ENCODE measurements at places on chromosomes 2 and 18.

- DNase-seq, result no peak
Measured at GRCh38 chr2:68027959-68028358, 34.8 kb downstream of the C1D start.

- peak; percentile 76 for DNase-seq
Measured at GRCh38 chr2:22221006-22221405, 1097.2 kb downstream of the TDRD15 start.

GRCh38 chr2:212547716-212548454, 9.3 kb upstream of the ERBB4 start:
- DNase-seq, result no peak

DNA sequence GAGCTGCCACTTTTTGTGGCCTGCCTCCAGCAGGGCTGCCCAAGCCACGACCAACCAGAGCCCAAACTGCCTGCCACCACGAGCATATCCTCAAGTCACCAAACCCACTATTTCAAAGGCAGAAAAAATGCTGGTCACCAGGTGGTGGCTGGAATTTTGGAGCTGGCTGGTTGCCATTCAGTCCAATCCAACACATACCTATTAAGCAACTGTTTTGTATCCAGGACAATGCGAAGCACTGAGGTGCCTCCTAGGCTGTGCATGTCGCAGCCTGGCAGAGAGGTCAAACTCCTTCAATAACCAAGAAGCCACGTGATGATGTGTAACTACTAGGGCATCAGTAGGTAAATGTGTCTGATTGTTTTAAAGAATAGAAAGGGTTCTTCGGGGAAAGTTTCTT, 108.3 kb upstream of the PPP1CB start:
- no peak for DNase-seq

DNA sequence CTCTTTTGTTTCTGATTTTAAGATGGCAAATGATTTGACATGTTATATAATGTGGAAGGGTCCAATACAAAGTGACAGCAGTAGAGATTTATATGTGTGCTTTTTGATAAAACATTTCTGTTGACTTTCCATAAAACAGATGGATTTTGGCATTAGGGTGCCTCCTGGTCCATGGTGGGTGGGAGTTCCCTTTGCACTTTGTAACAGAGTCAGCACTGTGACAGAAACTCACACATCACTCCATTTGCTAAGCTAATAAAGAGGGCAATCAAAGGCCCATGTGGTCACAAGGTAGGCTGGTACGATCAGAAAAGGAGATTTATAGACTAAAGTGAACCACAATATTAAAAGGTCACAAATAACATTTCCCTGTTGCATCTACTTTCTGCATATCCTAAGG, 93.3 kb upstream of the NT5C1B start:
- DNase-seq, result no peak

DNA sequence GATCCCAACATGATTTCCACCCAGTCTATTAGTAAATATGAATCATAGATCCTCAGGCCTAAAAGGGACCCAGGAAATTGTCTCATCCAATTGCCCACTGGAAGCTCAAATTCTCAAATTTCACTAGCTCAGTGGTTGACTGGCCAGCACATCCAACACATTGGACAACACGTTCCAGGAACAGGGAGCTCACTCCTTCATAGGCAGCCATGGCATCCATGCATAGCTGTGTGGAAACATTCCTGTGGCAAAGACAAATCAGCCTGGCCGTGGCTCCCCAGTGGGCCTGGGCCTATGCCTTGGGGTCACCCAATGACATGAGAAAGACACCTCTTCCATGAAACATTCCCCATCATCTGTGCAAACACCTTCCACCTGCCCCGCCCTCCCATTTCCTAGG, 261.1 kb downstream of the ANAPC1 start:
- DNase-seq, result no peak

DNA sequence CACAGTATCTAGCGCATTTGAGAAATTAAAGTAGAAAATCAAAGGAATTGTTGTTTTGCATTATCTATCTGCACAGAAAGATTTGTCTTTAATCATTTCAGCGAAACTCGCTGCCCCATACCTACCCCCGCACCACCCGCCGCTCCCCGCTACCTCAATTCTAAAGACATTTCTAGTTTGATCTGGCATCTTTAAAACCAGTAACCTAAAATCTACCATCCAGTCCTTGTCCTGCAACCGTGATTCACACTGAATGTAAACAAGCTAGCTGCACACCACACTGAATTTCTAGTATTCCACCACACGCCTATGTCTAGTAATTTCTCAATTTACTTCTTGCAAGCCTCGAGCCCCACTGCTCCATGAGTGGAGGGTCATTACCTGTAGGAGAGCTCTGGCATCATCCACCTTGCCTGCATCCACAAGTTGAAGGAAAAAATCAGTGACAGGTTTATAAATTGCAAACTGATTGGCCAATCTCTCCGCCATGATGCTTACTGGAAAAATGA, 60.1 kb downstream of the ABCG8 start:
- no peak for DNase-seq

DNA sequence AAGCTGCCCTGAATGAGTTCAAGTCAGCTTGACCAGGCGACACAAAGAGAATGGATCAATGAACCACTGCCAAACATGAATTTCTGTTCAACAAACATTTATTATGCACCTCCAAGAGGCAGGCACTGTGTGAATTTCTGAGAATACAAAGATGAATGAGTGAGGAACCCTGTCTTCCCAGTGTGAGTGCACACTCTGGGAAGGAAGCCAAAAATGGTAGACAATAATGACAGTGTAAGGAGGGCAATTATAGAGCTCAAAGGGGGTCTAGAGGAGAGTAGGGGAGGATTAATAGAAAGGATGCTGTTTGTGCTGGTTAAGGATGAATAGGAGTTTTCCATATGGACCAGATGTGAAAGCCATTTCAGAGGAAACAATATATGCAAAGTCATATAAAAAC, 213.4 kb downstream of the DCC start:
- peak; percentile 56 for DNase-seq

DNA sequence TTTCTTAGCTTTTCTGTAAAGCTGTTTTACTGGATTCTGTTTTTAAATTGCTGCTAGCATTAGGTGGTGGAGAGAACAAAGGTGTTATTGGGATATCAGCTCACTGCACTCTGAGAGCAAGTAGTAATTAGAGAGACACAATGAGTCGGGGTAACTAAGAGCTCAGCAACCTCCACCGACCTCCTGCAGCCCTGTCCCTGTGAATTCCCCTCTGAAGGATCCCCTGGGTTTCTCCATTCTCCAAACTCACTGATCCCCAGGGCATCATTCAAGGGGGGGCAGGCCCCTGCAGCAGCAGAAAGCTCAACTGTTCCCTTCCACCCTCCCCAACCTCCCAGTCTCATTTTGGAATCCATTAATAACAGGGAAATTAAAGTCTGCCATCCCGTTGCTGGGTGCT, 73.0 kb downstream of the MTCL1 start:
- no peak for DNase-seq

DNA sequence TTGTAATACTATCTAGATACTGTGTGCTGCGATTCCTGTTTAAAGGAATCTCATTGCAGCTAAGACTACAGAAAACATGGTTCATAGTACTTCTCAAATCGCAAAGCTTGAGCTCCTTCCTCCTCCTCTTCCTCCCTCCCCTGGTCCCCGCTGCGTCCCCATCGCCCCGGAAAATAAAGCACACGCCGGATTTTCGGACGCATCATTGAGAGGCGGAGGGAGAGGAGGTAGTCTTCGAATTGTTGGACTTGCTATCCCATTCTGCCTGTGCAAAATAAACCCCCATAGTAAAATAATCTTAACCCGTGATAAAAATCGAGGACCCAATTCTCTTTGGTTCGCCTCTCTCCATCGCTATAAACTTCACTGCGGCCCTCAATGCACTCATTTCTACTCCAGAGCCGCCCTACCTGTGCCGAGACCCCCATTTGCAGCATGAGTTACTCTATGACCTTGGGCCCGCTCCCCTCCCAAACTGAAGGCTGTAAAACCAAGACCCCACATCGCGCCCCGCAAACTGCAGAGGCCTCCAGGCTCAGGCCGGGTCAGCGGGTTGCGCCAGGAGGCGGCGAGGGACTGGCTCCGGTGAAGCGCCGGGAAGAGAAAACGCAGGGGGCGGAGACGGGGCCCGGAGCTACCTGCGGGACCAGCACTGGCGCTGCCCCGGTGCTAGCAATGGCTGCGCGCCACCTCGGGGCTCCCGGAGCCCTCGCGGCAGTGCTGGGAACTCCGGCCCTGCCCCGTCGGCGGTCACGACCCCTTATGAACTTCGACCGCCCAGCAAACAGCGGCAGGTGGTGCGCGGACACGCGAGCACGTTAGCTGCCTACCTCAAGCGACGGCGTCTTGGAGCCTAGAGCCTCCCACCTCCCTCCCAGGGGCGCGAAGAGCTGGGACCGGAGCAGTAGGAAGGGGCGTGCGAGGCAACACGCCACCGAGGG, 649 bp downstream of the ESCO1 start:
- no peak for DNase-seq

DNA sequence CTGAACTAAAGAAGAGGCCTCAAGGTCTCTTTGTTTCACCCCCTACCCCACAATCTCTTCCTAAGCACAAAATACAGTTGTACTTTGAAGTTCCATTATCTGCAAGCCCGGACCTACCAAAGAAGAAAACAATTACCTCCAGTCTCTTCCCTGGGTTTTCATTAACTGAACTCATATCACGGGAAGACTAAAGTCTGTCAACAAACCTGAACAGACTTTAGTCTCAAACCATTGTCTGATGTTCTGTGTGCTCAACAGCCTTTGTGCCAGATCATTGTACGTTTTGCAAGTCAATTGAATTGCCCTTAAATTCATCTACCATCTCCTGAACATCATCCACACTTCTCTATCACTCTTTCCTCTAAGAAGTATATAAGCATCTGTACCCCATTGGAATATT, 1021.9 kb upstream of the CDH2 start:
- DNase-seq, result no peak

DNA sequence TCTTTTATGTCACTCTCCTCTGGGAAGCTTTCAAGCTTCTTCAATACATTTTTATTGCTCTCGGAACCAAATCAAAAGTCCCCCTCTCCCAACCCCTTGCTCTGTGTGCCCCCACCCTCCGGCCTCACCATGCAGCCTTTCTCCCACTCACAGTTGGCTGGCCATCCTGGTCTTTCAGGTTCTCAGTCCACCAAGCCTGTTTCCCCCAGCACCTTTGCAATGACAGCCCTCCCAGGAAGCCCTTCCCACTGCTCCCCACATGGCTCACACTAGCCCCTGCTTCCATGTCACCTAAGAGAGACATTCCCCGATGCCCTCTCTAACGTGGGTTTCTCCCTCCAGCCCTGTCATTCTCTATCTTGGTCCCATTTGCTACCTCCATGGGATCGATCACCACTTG, 266.6 kb downstream of the SRBD1 start:
- DNase-seq, result no peak

DNA sequence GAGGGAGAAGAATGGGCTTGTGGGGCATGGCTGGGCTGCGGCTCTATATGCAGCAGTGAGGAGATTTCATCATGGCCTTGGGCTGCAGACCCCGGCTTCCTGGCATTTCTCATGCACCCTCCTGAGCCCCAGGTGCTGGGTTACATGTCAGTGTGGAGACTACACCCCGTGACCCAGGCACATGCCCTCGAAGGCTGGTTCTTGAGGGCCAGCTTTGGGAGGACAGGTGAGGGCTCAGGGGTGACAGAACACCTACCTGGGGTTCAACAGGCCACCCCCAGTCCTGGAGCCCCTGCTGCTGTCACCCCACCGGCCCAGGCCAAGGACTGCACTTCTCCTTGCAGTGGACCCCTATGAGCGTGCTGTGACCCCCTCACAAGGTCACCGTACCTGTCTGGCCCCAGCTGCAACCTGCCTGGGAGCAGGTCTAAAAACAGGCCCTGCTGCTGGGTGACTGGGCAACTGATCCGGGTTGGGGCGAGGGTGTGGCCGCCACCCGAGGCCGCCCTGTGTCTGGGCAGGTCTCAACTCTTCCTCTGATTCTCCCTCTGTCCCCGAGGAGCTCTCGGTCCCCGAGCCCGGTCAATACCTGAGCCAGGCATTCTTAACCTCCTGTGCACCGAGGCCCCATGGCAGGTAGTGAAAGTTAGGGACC, 94.8 kb upstream of the OTOS start:
- no peak for DNase-seq

DNA sequence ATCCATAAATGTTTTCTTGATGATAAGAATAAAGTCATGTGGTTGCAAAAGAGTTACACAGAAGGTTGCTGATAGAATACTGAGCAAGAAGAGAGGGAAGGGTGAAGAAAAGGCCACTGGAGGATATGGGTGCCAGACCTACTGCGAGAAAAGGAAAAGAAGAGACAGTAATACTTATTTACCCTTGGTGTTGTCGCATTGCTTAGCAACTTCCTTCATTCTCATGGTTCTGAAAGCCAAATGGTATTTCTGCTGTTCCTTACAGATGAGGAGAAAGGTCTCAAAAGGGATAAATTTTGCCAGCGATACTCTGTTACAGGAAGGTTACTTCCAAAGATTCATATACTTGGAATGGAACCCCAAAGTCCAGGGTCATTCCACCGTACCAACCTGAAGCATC, 62.5 kb downstream of the LHCGR start:
- no peak for DNase-seq

DNA sequence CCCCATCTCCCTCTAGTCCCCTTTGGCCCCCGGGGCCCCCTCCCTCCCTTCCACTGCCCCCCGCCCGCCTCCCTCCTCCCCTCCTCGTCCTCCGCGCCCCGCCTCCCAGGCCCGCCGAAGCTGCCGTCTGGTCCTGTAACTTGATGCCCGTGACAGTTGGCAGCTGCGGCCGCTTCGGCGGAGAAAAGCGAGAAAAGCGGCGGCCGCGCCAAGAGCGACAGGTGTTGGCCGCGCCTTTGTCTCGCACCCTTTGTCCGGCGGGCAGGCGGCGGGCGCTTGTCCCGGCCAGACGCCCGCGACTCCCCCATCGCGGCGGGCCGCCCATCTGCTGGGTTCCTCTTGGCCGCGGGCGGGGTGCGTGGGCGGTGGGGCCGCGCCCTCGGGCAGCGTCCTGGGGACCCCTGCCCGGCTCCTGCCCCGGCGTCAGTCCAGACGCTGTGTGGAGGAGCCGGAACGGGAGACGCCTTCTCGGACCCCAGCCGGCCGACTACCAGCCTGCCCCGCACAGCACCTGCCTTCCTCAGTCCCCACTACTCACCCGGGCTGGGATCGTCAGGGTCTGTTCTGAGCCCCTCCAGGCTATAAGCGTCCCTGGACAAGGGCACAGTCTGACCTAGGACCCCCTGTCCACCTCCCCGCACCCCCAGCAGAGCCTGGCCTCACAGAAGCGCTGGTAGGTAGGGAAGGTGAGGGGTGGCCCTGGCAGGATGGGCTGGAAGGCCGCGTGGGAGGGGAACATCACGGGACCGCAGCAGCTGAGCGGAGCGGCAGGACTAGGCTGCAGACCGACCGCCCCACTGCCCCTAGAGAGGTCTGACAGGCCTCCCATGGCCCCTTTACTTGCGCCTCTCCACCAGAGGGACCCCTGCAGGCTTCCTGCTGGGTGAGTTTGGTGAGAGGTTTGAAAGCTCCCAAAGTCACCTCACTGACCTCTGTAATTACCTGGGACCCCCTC, 1.2 kb upstream of the HES6 start:
- peak; percentile 84 for DNase-seq

GRCh38 chr2:215764441-215765048, 248.8 kb downstream of the MREG start:
- DNase-seq, result no peak

GRCh38 chr2:218896501-218897393, 16.1 kb downstream of the WNT10A start:
- no peak for DNase-seq

- DNase-seq, result no peak
Measured at GRCh38 chr2:185526161-185526560, 212.4 kb upstream of the FSIP2 start.

- DNase-seq, result no peak
Measured at GRCh38 chr2:56263876-56264275, 80.1 kb downstream of the CCDC85A start.

- DNase-seq, result peak; percentile 42
Measured at GRCh38 chr2:165621086-165621560, 151.6 kb downstream of the CSRNP3 start.
